ENCODE measurements at places on chromosomes 1 and 21.

GRCh38 chr1:8422510-8423268 is 104.8 kb downstream of the SLC45A1 start:
- DNase-seq, result no peak

DNA sequence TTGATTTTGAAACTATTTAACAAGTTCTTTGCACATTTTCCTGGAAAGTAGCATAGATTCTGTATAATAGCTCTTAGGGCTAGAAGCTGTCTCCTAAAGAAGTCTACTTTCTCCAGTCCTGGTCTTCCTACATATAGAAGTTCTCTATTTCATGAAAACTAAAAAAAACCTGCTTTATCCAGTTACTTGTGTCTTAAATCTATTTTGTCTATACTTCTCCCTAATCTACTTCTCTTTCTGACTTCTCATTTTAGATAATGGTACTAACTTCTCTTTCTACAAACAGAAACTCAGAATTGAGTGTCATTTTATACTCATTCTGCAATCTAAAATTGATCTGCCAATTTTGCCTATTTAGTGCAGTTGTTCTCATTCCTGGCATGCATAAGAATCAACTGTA is 28.7 kb downstream of the PDE4B start:
- DNase-seq, result no peak

DNA sequence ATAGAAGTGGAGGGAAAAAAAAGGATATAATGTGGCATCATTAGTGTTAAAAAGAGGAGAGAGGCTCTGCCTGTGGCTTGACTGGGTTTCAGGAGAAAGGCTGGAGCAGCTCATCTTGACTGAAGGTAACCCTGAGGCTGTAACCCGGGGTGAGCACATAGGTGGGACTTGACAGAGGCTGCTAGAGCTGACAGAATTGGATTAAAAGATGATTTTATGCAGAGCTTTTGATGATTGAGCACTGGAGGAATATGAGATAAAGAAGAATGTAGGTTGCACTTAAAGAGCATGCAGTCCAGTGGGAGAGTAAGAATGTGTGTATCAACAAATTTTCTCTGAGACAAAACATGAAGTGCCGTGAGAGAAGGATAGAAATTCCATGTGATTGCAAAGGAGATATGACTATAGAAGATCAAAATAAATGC is 17.3 kb downstream of the LAMC1 start:
- no peak for DNase-seq

DNA sequence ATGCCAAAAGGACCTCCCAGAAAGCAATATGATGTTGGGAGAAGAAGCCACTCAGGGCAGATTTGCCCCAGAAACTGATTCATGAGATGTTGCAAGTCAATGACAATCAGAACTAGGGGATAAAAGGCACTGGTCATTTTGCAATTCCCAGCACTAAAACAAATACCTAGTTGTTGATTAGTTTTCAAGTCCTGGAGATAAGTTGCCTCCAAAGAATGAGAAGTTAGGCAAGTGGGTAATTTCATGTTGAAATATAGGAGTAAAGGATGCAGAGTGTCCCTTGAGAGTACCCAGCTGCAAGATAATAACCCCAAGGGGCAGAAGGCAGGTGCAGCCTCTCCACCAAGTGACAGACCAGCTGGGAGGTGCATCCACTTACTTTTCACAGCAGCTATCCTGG is 363.6 kb downstream of the PBX1 start:
- DNase-seq, result no peak

DNA sequence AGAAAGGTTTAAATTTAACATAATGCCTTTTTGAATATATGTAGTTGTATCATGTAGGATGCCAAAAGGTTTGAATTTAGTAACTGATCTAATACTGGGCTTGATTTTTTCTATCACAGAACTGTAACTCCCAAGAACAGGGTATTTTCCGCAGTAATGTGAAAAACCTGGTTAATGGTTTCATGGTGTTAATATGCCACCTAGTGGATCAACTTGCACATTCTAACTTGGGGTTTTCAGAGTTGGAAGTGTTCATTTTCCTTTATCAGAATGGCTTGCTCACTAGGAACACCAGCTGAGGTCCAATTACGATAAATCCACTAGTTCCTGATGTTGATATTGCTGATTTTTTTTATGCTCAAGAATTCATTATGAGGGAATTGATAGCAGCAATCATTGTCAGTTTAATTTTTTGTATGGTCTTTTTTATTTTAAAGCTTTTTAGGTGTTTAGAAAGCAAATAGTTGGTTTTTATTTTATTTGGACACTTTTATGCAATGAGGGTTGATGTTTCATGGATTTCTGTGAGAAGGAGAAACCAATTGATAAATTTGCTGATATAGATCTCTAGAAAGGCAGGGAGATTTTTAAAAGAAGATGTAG is 157.2 kb downstream of the PLA2G4A start:
- DNase-seq, result no peak

DNA sequence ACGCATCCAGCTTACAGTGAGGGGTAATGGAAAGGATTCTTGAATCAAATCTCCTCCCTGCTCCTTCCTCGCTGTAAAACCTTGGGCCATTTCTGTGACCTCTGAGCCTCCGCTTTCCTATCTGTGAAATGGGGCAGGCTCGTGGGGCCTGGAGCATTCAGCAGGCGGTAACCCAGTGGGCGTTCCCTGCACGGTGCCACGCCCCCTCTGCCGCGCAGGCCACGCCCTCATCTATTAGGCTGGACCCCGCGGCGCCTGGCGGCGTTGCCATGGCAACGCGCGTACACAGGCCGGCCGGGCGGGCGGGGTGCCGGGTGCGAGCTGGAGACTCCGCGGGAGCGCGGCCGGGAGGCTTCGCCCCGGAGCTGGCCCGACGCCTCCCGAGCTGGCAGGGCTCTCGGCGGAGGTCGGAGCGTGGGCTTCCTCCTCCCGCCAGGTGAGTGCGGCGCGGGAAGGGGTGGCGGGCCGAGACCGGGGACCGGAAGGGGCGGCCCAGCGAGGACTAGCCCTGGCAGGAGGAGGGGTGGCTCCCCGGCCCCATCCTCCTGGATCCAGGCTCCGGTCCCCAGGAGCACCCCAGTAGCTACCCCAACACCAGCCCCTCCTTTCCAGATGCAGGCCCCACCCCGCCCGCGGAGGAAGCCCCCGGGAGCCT is at the start of gene FHAD1:
FHAD1 (plus strand) TSS at position 264 of the 655 bp plus-strand sequence. CDS start 4,562 bp downstream, outside the sequence.
- DNase-seq, result peak; percentile 34

GRCh38 chr1:77954521-77954920 is 24.4 kb downstream of the FUBP1 start:
- DNase-seq, result no peak

GRCh38 chr1:15680131-15680530 is 4.0 kb upstream of the PLEKHM2 start:
- DNase-seq, result no peak

DNA sequence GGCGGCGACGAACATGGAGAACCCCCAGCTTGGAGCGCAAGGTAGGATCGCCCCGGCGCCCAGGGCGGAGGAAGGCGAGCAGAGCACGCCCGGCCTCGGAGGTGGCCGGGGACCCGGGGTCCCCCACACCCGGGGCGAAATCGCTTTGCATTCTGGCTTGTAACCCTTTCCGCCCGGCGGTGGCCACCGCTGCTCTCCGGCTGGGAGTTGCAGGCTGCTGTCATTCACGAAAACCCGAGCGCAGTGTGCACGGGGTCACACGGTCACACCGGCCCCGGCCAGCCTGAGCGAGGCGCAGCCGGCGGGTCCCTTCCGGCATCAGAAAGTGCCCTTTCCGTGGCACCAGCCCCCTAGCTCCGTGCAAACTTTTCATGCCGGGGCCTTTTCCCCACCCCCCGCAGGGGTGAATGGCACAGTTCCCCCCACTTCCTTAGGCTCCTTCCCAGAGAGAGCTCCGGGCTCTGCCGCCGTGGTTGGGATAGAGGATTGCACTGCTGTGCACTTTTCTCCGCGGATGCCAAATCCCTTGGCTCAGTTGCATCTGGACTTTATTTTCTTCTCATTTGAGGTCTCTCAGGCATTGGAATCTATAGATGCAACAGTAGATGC is 802 bp downstream of the KAZN start:
- no peak for DNase-seq
